ENCODE measurements at places on chromosomes 1 and 21. TPM values are rescaled to one million over a fixed set of nuclear protein-coding genes. Genes with fewer than 3 reads are reported as not detected.

GPR61 gene
- polyA plus RNA-seq = not detected

GRCh38 chr1:59322814-59323213 lies 25.9 kb downstream of the FGGY start:
- H3K4me1 ChIP-seq = no peaks in the 10 kb centered on the region
- no peak overlapping the region for H3K4me3 ChIP-seq
- H3K27ac ChIP-seq = no peak overlapping the region
- 0 out of 2 replicates have a peak, but pooled peaks cover 2% of the 10 kb centered on the region for H3K36me3 ChIP-seq

DNA sequence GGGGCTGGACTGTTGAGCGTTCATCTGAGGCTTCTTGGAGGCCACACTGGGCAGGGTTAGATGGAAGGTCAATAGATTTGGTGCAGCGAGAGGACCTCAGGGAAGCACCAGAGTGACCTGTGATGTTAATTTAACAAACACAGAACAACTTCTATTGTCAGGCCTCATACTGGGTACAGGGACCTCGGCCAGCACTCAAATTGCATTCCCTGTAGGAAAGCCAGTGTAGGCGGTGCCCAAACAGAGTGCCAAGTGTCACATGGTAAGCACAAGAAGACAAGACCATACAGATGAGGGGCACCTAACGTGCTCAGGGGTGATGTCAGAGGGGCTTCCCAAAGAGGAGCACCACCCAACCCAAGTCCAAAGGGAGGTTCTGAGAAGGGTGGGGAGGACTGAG lies 1.3 kb downstream of the TMEM269 start:
- peaks cover 6% of the 10 kb centered on the region for H3K4me1 ChIP-seq
- DNase-seq = no peak
- H3K27ac ChIP-seq = no peak overlapping the region
- no peaks in the 10 kb centered on the region for H3K27me3 ChIP-seq
- H3K36me3 ChIP-seq = peaks cover 5% of the 10 kb centered on the region
- H3K4me3 ChIP-seq = no peak overlapping the region

DNA sequence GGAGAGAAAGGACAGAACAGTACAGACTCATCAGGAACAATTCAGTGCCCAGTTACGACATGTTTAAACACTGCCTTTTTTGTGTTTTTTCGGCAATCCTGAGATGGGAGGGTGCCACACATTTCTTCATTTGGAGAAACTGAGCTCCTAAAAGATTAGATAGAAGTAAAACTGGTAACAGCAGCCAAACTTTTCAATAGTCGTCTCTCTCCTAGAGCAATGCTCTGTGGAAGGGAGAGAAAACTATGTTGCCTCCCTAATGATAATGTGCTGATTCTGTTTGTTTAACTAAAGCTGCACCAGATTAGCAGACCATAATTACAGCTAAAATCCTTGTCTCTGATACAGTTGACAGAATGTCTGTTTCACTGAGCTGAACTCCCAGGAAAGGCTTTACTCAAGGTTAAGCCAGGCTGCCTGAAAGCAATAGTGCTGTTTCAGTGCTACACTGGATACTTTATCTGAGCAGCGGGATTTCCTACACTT lies 76.2 kb upstream of the CXADR start:
- H3K4me1 ChIP-seq = peaks cover 9% of the 10 kb centered on the region
- no peak overlapping the region for H3K4me3 ChIP-seq
- H3K27me3 ChIP-seq = no peaks in the 10 kb centered on the region
- H3K27ac ChIP-seq = peak overlapping the region; percentile 65

- H3K27me3 ChIP-seq = no peaks in the 10 kb centered on the region
- no peak for DNase-seq
- no peak overlapping the region for H3K4me3 ChIP-seq
- no peaks in the 10 kb centered on the region for H3K4me1 ChIP-seq
Measured at GRCh38 chr1:181221078-181221477, 132.6 kb downstream of the IER5 start.

- no peaks in the 10 kb centered on the region for H3K4me1 ChIP-seq
- no peak for DNase-seq
- no peaks in the 10 kb centered on the region for H3K27me3 ChIP-seq
- no peak overlapping the region for H3K27ac ChIP-seq
Measured at GRCh38 chr1:11833497-11833896, 14.1 kb downstream of the NPPA start.

DNA sequence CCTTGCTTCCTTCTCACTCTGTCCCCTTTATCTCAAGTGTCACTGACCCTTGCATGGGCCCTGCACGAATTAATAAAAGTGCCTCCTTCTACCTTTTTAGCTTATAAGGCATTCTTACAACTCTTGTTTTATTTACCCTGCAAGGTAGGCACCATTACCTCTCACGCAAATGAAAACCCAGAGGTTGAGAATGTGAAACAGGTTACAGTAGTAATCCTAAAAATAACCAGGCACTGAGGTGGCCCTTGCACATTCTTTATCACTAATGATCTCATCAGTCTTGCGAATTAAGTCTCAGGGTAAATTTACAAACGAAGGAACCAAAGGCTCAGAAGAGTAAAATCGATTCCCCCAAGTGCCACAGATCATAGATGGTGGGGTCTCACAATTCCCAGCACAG lies 3.7 kb downstream of the GLIS1 start:
- H3K36me3 ChIP-seq = no peaks in the 10 kb centered on the region
- H3K4me3 ChIP-seq = no peak overlapping the region
- H3K27me3 ChIP-seq = no peaks in the 10 kb centered on the region
- H3K27ac ChIP-seq = peak overlapping the region; percentile 91
- H3K4me1 ChIP-seq = peaks cover 8% of the 10 kb centered on the region

ESRRG gene
- 0.26 TPM for polyA plus RNA-seq

DNA sequence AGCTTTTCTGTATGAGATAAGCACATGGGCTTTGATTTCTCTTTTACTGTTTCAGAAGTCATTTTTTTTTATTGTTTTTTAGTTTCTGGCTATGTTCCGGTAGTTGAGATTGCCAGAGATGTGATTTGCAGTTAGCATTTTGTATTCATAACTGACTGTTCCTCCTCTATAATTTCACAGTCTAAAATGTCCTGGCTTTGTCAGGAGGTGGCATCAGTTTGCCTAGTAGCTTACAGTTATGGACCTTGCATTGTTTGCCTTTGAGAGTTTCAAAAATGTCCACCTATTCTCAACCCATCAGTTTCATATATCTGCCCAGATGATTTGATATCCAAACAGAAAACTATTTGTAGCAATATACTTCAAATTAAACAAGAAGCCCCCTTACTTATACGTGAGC lies 39.5 kb upstream of the ST6GALNAC3 start:
- no peaks in the 10 kb centered on the region for H3K27me3 ChIP-seq
- no peak overlapping the region for H3K27ac ChIP-seq
- H3K36me3 ChIP-seq = no peaks in the 10 kb centered on the region
- DNase-seq = peak; percentile 19

GRCh38 chr1:205515781-205516253 lies 11.3 kb downstream of the CDK18 start:
- H3K4me3 ChIP-seq = no peak overlapping the region
- peaks cover 6% of the 10 kb centered on the region for H3K4me1 ChIP-seq
- H3K36me3 ChIP-seq = no peaks in the 10 kb centered on the region
- no peaks in the 10 kb centered on the region for H3K27me3 ChIP-seq
- no peak overlapping the region for H3K27ac ChIP-seq

DNA sequence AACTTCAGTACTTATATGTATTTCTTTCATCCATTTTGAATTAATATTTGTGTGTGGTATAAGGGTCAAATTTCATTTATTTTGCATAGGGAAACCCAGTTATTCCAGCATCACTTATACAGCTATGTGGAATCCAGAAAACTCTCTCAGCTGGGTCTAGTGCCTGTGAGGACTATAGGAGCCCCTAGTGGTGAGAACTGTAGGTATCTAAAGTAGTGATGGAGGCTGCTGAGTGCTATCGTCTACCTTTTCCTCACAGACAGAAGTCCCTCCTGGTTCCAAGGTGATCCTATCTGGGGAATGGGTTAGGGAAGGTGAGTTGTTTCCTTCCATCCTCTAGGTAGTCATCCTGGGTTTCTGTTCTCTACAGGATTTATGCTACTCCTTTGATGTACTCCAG lies 352.0 kb upstream of the C1orf87 start:
- H3K27ac ChIP-seq = no peak overlapping the region
- no peak for DNase-seq
- H3K36me3 ChIP-seq = no peaks in the 10 kb centered on the region
- no peak overlapping the region for H3K4me3 ChIP-seq
- no peaks in the 10 kb centered on the region for H3K27me3 ChIP-seq

GRCh38 chr1:48558366-48558765 lies 86.4 kb upstream of the SPATA6 start:
- H3K4me1 ChIP-seq = no peaks in the 10 kb centered on the region
- H3K27ac ChIP-seq = no peak overlapping the region
- no peak overlapping the region for H3K4me3 ChIP-seq
- H3K36me3 ChIP-seq = no peaks in the 10 kb centered on the region

MAP1LC3C gene
- polyA plus RNA-seq = 0.20 TPM

VANGL2 gene
- polyA plus RNA-seq = 17.5 TPM

- no peaks in the 10 kb centered on the region for H3K27me3 ChIP-seq
- peaks cover 6% of the 10 kb centered on the region for H3K36me3 ChIP-seq
- no peak for DNase-seq
- H3K27ac ChIP-seq = no peak overlapping the region
Measured at GRCh38 chr1:197937381-197937780, 20.2 kb downstream of the LHX9 start.

WDR26 gene
- 21.2 TPM for polyA plus RNA-seq

MIA3 gene
- polyA plus RNA-seq = 47.0 TPM

CFHR3 gene
- 0.18 TPM for polyA plus RNA-seq

GRCh38 chr1:18794051-18794450 lies 65.4 kb downstream of the TAS1R2 start:
- H3K36me3 ChIP-seq = no peaks in the 10 kb centered on the region
- H3K4me1 ChIP-seq = no peaks in the 10 kb centered on the region
- DNase-seq = no peak
- H3K27ac ChIP-seq = no peak overlapping the region
- H3K27me3 ChIP-seq = no peaks in the 10 kb centered on the region

UHMK1 gene
- 12.3 TPM for polyA plus RNA-seq

GRCh38 chr1:241330619-241331327 lies 26.2 kb downstream of the RGS7 start:
- H3K4me1 ChIP-seq = no peaks in the 10 kb centered on the region
- no peak overlapping the region for H3K27ac ChIP-seq
- no peak overlapping the region for H3K4me3 ChIP-seq
- no peak for DNase-seq
- no peaks in the 10 kb centered on the region for H3K27me3 ChIP-seq

- H3K36me3 ChIP-seq = no peaks in the 10 kb centered on the region
- H3K4me3 ChIP-seq = no peak overlapping the region
- H3K27me3 ChIP-seq = no peaks in the 10 kb centered on the region
- no peaks in the 10 kb centered on the region for H3K4me1 ChIP-seq
- no peak for DNase-seq
Measured at GRCh38 chr1:236785477-236785876, 9.6 kb upstream of the MTR start.

DNA sequence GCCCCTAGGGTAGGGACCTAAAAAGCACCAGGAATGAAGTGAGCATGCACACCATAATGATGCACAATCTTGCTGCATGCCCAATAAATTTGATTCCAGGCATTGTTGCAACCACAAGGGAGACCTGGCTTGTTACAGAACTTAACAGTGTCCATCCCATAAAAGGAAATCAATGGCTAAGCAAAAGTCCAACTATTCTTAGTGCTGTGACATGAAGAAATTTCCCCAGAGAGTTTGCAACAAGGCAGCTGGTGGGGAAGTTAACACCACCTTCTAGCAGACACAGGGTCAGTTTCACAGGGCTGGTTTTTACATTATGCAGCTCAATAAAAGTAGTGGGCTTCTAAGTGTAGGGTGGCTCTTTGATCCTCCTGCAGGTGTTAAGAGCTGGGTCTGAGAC lies 221.1 kb downstream of the KCNJ6 start:
- H3K4me3 ChIP-seq = no peak overlapping the region
- H3K27me3 ChIP-seq = peaks cover 17% of the 10 kb centered on the region
- no peak for DNase-seq
- H3K27ac ChIP-seq = no peak overlapping the region
- H3K36me3 ChIP-seq = no peaks in the 10 kb centered on the region

- no peak overlapping the region for H3K27ac ChIP-seq
- no peak for DNase-seq
- H3K27me3 ChIP-seq = no peaks in the 10 kb centered on the region
- no peak overlapping the region for H3K4me3 ChIP-seq
- H3K36me3 ChIP-seq = no peaks in the 10 kb centered on the region
Measured at GRCh38 chr1:92458146-92458545, 28.6 kb downstream of the GFI1 start.

- H3K27ac ChIP-seq = no peak overlapping the region
- no peak for DNase-seq
- H3K36me3 ChIP-seq = no peaks in the 10 kb centered on the region
- H3K27me3 ChIP-seq = no peaks in the 10 kb centered on the region
- peaks cover 6% of the 10 kb centered on the region for H3K4me1 ChIP-seq
- H3K4me3 ChIP-seq = no peak overlapping the region
Measured at GRCh38 chr1:56911098-56911938, 54.5 kb downstream of the C8B start.

DNA sequence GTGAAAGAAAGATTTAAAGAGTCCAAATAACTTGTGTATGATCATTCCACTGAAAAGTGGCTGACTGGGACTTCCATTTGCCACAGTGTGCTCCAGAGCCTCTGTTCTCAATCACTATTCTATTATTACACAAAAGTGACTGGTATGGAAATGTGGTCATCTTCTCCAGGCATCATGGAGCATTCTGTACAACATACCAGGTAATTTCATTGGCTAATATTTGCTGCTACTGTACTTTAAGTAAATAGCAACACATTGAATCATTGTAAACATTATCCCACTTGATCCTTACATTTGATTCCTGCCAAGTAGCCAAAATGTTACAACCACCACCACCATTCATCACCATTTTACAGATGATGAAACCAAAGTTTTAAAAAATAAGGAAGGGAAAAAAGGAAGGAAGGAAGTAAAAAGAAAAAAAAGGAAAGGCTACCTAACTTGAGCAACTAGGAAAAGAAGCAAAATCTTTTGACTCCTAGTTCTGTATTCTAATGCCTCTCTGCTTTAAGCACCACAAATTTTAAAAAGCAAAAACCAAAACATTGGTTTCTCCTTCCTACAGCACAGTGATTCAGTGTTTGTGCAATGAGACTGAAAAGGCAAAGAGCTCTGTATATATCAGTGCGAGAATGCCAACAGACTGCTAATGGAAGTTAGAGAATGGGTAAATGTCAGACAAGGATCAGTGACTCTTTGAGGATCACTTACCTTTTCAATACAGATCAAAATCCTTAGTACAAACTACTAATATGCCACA lies 361.4 kb upstream of the PTBP2 start:
- no peak overlapping the region for H3K4me3 ChIP-seq
- H3K27me3 ChIP-seq = no peaks in the 10 kb centered on the region
- H3K36me3 ChIP-seq = no peaks in the 10 kb centered on the region
- no peaks in the 10 kb centered on the region for H3K4me1 ChIP-seq
- DNase-seq = no peak

DNA sequence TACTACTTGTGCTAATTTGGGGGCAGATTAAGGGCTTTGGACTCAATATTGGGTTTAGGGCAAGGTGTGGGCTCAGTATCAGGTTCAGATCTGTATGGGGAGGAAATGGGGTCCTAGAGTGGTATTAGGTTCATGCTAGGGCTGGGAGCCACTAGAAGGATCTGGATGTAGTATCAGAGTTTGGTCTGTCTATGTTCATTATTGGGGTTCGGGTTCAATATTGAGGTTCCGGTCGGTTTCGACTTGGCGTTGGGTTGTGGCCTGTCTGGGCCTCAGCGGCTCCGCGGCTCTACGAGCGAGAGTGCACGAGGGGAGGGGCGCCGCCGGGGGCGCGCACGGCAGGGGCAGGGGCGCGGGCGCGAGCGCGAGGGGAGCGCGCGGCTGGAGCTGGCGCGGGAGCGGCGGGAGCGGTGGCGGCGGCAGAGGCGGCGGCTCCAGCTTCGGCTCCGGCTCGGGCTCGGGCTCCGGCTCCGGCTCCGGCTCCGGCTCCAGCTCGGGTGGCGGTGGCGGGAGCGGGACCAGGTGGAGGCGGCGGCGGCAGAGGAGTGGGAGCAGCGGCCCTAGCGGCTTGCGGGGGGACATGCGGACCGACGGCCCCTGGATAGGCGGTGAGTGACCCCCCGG lies at the start of gene PTPRF:
Gene PTPRF, plus strand, starts transcription at position 401 of the 624 bp plus-strand sequence. CDS start 14,193 bp downstream, outside the sequence.
- peaks cover 4% of the 10 kb centered on the region for H3K4me1 ChIP-seq
- no peaks in the 10 kb centered on the region for H3K36me3 ChIP-seq
- peak within 1 kb of the TSS; percentile 78 for H3K4me3 ChIP-seq
- peak; percentile 95 for DNase-seq

Data from SK-N-SH (cell line).